ENCODE measurements at places on chromosomes 2 and 18. TPM values are rescaled to one million over a fixed set of nuclear protein-coding genes. Genes with fewer than 3 reads are reported as not detected.

IL37 gene
- not detected for total RNA-seq

DNA sequence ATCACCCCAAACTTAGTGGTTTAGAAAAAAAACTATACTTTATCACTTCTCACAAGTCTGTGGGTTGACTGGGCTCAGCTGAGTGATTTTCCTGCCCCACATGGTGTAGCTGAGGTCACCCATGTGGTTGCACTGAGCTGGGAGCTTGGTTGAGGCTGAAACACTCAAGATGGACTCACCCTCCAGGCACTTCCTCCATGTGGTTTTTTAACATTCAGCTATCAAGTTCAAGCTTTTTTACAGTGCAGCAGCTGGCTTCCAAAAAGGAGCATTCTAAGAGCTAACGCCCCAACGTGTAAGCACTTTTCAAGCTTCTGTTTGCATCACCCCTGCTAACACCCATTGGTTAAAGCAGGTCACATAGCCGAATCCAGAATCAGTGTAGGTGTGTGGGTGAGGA, 105.9 kb upstream of the CREB1 start:
- peak; percentile 98 for ATAC-seq

RNPEPL1 gene
- total RNA-seq, result 6.8 TPM

DNA sequence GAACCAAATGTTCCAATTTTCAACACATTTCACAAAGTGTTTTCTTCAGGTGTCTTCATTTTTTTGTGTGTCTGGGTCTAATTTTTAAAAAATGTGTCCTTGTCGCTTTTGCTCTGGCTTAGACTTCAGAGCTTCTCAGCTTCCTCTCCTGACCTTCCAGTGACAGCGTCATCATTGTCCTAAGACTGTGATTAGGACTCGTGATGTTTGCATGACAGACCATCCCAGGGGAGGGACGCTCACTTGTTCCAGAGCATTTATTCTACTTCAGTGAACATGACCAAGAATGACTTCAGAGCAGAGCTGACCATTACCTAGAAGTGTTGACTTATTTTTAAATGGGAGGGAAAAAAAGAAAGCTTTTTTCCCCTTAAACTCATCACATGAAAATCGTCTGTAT, 591.9 kb downstream of the IRS1 start:
- peak; percentile 99 for ATAC-seq

GRCh38 chr18:62183578-62184195, 3.2 kb downstream of the PIGN start:
- no peak for ATAC-seq

Measured in motor neuron (in vitro differentiated cells).